Muscle of leg (tissue), 16 donors: ENCODE measurements at places on chromosomes 5 and 9.
A peak's percentile ranks its signal among the peaks of the same experiment; 100 is the strongest.

DNA sequence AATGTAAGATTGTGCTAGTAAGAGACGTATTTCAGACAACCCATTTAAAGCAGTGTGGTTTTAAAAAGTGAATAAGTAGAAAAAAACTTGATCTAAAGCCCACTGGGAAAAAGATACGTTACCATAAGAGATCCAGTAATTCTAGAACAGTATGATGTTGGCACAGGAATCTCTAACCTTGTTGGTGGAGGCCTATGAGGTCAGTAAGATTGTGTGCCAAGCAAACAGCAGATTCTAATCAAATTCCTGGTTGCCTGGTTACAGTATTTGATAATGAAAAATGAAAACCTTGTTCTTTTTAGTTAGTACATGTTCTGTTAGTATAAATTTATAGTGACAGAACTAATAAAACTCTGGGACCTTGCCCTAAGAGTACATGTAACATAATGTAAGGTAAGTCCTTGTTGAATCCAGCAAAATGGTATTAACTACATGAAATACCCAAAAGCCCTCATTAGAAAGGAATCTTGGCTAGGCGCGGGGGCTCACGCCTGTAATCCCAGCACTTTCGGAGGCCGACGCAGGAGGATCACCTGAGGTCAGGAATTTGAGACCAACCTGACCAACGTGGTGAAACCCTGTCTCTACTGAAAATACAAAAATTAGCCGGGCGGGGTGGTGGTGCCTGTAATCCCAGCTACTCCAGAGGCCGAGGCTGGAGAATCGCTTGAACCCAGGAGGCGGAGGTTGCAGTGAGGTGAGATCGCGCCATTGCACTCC lies 33.2 kb upstream of the DMXL1 start:
- peak; percentile 16 for DNase-seq
- no peaks in the 10 kb centered on the region for H3K36me3 ChIP-seq
- H3K4me1 ChIP-seq = no peaks in the 10 kb centered on the region
- no peak overlapping the region for H3K4me3 ChIP-seq

DNA sequence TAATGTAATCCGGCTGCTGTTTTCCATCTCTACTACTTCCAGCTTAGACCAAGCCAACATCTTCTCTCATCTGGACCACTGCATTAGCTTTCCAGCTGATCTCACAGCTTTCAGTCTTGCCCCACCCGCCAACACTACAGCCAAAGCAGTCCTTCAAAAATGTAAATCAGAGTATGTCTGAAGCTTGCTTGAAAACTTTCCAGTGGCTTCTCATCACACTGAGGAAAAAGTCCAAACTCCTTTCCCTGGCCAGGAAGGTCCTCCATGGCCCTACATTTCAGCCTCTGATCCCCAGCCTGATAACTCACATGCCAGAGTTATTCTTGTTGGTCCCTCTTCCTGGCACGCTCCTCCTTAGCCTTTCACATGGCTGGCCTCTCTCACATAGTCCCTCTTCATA lies 38.5 kb downstream of the TTC1 start:
- DNase-seq = peak; percentile 85
- H3K27ac ChIP-seq = peak overlapping the region; percentile 7
- H3K4me3 ChIP-seq = no peak overlapping the region
- H3K4me1 ChIP-seq = no peaks in the 10 kb centered on the region

DNA sequence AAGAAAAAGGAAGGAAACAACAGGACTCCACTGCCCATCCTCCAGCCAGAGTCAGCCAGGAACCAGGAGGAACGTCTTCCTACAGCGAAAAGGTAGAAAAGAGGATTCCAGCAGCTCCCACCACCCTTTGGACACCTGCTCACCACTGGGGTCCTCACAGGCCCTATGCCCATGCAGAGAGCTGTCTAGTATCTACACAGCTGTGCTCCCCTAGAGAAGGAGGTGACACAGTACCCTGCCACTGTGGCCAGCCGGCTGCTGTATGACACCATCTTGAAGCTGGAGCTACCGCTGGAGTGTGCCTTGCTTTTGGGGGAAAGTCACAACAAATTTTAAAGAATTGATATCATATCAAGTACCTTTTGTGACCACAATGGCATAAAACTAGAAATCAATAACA lies 92.6 kb downstream of the GTF3C4 start:
- H3K4me3 ChIP-seq = no peak overlapping the region
- peaks cover 3% of the 10 kb centered on the region for H3K27me3 ChIP-seq
- no peaks in the 10 kb centered on the region for H3K4me1 ChIP-seq
- no peak for DNase-seq
- no peaks in the 10 kb centered on the region for H3K36me3 ChIP-seq

GRCh38 chr9:111873901-111874300 lies 22.7 kb upstream of the UGCG start:
- H3K4me3 ChIP-seq = no peak overlapping the region
- H3K4me1 ChIP-seq = no peaks in the 10 kb centered on the region
- H3K27ac ChIP-seq = no peak overlapping the region

- peaks cover 4% of the 10 kb centered on the region for H3K27me3 ChIP-seq
- H3K4me1 ChIP-seq = no peaks in the 10 kb centered on the region
- H3K36me3 ChIP-seq = no peaks in the 10 kb centered on the region
- no peak overlapping the region for H3K4me3 ChIP-seq
- no peak for DNase-seq
These were observed 539.7 kb downstream of the ACTL7B start for GRCh38 chr9:108316066-108316465.

DNA sequence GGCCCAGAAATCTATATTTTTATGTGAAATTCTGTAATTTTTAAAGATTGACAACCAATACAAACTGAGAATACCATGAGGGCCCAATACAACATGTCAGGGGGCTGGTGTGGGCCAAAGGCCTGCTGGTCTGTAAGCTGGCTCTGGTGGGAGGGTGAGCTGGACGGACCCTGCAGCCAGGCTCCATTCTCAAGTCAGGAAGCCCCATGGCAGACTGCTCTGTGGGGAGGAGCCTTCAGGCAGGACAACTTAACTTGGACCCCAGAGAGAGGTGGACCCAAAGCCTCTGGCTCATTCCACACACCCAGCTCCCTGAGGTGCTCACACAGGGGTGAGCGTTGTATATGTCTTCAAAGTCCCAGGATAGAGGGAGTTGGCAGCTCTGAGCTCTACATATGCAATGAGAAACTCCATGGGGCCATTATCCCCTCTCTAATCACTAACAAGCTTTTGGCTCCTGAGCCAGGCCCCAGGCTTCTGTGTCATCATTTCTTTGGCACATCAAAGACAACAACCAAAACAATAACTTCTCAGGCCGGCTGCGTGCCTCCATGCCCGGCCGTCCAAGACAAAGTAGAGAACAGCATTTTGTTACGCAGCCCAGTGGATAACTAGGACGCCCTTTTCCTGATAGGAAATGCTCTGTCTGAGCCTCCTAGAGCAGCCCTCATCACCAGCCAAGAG lies 6.4 kb downstream of the SEPTIN8 start:
- DNase-seq = no peak
- no peak overlapping the region for H3K4me3 ChIP-seq
- no peaks in the 10 kb centered on the region for H3K27me3 ChIP-seq
- no peak overlapping the region for H3K27ac ChIP-seq
- H3K4me1 ChIP-seq = peaks cover 80% of the 10 kb centered on the region

DNA sequence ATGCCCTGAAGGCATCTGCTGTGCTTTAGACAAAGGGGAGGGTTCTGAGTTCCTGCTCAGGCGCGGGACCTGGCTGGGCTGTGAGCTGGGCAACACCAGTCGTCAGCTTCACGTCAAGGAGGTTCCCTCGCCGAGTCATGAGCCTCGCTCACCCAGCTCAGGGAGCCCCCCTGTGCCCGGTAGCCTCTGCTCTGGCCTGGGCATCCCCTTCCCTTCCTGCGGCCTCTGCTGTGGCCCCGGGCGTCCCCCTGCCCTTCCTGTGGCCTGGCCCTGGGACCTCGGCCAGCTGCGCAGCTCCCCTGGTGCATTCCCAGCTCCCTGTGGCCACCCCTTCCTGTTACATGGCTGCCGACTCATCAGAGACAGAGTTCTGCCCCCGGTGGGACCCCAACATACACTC lies 29.8 kb downstream of the TERT start:
- no peak for DNase-seq
- no peaks in the 10 kb centered on the region for H3K36me3 ChIP-seq
- H3K27me3 ChIP-seq = peaks cover 3% of the 10 kb centered on the region
- no peak overlapping the region for H3K4me3 ChIP-seq
- no peak overlapping the region for H3K27ac ChIP-seq
- no peaks in the 10 kb centered on the region for H3K4me1 ChIP-seq

- H3K27ac ChIP-seq = no peak overlapping the region
- H3K27me3 ChIP-seq = no peaks in the 10 kb centered on the region
- peaks cover 28% of the 10 kb centered on the region for H3K36me3 ChIP-seq
- DNase-seq = no peak
- H3K4me3 ChIP-seq = no peak overlapping the region
These were observed 6.8 kb upstream of the FCHSD1 start for GRCh38 chr5:141657937-141658545.

GRCh38 chr9:105842023-105842644 lies 147.8 kb downstream of the TMEM38B start:
- H3K36me3 ChIP-seq = no peaks in the 10 kb centered on the region
- peaks cover 7% of the 10 kb centered on the region for H3K4me1 ChIP-seq
- no peak overlapping the region for H3K4me3 ChIP-seq
- no peaks in the 10 kb centered on the region for H3K27me3 ChIP-seq
- peak; percentile 27 for DNase-seq
- H3K27ac ChIP-seq = no peak overlapping the region

DNA sequence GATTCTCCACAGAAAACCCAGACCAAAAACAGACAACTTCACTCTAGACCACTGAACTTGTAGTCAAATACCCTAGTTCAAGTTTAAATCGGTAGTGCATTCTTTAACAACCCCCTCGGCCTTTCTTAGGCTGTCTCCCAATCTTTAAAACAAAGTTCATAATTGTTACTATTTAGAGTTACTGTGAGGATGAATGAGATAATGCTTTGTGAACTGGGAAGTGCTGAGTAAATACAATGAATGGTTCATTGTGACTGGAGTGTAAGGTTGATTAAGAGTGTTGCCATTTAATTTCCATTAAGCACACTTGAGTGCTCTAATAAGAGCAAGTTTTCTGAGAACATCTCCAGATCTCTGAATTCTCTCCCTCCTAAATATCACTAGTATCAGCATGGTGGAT lies 228.8 kb upstream of the PIK3R1 start:
- peaks cover 3% of the 10 kb centered on the region for H3K4me1 ChIP-seq
- DNase-seq = no peak
- no peak overlapping the region for H3K4me3 ChIP-seq
- no peaks in the 10 kb centered on the region for H3K27me3 ChIP-seq
- H3K36me3 ChIP-seq = no peaks in the 10 kb centered on the region
- H3K27ac ChIP-seq = no peak overlapping the region

DNA sequence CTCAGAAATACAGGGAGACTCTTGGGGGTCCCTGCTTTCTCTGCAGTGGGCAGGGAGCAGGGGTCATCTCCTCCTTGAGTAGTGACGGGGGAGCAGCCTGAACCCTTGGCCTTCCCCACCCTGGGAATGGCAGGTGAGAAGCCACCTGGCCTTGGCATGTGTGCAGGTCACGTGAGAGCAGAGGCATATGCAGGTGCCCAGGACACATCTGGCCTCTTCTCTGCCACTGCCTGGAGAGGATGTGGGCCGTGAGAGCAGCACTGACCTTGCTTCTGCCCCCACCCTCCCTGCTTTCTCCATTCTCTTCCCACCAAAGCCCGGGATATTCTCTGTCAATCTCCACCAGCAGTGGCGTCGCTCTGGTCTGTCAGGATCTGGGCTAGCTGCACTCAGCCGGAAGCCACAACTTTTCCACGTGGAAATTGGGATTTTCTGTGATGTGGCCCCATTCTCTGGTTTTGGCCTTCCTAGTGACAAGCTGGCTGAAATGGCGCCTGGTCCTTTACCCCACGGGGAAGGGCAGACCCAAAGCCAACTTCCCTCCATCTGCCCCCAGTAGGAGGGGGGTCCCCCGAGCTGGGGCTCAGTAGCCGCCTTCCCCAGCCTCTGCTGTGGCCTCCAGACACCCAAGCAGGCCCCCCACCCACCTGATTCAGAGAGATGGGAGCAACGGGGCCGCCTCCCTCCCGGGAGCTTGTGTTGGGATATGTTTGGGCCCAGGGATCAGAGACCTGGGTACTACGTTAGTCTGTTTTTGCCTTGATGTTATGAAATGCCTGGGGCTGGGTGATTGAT lies 70.4 kb upstream of the FCN1 start:
- H3K27me3 ChIP-seq = peaks cover 6% of the 10 kb centered on the region
- no peak for DNase-seq
- peaks cover 5% of the 10 kb centered on the region for H3K4me1 ChIP-seq
- H3K4me3 ChIP-seq = no peak overlapping the region
